Renal cortical epithelial cell (primary cell): ENCODE measurements at places on chromosomes 6 and 20.

- DNase-seq = peak; percentile 6
Measured at GRCh38 chr20:9838378-9839295, at the start of gene PAK5. Gene PAK5 (minus strand): TSS chr20:9839076. CDS start chr20:9644328, 194,748 bp downstream.

DNA sequence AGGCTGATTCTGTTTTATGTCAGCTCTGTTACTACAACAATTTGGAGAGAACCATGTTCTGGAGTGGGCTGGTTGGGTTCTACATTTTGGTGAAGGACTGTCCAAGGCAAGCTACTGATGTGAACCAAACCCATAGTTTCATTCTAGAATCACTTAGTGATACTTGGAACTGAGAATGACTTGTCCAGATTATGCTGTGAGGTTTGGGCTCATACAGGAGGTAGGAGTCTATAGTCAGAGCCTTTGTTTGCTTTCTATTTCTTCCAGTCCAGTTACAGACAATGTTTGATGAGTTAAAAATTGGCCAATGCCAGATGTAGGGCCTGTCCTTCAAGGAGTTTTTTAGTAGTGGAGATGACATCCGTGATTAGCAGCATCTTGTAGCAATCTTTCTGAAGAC, 97.9 kb downstream of the LRRC1 start:
- no peak for DNase-seq

- DNase-seq = no peak
Measured at GRCh38 chr6:168083514-168083885, 4.5 kb upstream of the FRMD1 start.

DNA sequence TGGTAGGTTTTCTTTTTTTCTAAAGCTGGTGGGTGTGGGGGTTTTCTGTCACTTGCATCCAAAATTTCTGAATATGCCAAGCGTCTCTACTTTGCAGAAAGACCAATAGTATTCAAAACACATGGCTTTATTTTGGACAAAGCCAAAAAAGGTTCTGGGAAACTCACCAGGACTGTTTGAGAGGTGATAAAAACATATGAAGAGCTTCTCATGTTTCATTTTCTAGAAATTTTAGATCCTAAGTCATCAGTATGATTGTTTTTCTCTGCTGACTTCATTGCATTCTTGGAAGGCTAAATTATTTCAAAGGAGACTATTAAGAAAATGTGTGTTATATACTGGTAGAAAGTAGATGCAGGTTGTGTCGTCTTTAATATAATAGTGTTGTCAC, 51.3 kb downstream of the GCLC start:
- DNase-seq = no peak

DNA sequence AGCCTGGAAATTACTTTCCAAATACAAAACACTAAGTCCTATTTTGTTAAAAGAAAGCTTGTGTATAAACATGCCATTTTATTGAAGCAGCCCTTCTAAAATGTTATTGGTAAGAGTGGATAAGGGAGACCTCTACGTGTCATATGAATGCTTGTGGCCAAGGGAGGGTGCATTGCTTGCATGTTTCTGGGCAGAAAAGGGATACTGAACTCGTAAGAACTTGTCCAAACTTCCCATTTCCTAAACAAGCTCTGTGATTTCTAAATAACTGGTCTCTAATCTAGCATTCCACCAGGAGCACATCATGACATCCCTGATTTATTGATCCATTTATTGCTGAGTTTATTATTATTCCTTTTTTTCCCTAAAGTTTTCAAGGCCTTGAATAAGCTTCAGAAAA, 474.1 kb downstream of the CD109 start:
- no peak for DNase-seq

DNA sequence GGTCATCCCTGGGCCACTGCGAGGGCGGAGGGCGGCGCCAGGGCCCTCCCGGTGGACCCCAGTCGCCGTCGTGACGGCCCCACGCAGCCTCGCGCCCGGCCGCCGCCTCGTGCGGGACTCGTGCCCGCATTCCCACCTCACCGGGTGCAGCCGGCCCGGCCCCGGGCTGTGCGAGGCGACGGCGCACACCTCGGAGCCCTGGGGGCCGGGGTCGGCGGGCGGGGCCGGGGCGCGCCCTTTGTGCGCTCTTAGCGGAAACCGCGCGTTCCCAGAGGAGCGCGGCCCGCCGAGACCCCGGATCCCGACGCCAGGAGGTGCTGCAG, 5.5 kb upstream of the DLL1 start:
- DNase-seq = no peak

DNA sequence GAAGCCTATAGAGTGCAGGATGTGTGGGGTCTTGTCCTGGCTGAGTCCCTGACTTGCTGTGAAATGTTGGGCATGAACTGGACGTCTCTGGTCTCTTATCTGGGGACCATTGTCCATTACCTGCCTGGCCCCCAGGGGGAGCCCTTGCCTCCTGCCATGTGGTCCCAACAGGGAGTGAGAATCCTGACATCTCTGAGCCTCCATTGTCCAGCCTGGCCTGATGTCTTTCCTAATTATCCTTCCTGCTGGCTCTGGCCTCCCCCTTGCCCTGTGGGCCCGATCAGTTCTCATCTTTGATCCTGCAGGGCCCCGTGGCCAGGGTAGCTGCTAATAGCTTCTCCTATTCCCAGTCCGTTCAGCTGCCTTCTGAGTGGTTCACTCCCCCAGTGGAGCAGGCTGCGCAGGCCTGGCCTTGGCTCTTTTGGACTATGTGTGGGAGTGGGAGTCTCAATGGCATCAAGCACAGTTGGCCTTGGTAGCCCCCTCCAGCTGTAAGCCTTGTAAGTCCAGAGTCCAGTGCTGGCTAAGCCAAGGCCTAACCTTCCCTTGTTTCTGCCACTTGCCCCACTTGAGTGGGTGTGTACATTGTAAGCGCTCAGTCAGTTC, 77.9 kb upstream of the RALY start:
- no peak for DNase-seq

DNA sequence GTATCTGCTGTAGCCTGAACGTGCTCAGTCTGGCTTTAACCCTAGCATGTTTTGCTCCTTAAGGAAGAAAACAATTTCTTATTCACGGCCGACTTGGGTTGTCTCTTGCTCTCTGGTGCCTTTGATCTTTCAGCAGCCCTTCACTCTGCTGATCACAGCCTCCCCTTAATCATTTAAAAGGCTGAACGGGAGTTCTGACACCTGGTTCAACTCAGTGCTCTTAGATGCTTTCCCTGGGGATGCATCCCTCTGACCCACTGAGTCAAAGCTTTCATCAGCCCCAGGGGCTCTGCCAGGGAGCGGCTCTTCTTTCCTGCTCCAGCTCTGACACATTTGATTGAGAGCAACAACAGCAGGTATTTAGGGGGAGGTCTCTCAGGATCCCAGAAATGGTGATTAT, 79.0 kb upstream of the FYN start:
- no peak for DNase-seq

DNA sequence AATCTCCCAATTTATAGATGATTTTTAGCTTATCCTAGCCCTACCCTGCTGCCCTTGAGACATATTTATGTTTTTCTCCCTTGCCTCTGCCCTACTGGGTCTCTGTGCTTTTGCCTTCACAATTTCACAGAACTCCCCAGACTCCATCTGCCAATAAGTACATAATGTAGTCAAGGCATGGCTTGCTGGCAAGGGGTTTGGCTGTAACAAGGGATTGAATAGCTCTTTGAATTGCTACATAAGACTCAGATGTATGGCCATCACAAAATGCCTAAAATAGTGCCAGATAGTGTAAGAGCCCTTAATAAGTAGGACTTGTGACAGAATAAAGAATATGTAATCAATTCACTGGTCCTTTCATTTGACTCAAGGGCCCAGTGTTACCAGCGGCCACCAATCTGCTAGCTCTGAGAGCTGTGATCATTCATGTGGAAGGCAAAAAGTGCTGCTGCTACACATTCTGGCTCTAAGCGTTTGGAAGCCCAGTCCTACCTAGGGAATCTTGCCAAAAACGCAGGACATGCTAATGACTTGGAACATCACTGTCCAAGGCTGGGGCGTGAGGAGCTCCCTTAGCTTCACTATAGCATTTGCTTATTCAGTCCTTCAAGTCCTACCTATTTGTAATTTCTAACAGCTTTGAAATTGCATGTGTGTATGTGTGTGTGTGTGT, 20.5 kb downstream of the CLVS2 start:
- no peak for DNase-seq

DNA sequence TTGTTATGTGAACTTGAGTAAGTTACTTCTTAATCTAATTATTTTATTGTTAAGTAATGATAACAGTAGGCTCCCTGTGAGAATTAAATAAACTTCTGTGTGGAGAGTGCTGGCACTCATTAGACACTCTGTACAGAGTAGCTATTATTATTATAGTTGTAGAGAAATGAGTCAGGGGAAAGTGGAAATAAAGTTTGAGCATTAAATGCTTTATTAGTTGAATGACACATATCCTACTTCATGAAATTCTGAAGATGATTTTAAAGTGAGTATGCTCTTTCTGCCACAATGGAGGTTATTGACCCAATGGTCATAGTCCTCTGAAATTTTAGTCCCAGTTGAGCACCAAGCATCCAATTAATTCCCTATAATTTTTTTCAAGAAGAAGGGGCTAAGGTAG, 5.9 kb downstream of the ECI2 start:
- DNase-seq = no peak

DNA sequence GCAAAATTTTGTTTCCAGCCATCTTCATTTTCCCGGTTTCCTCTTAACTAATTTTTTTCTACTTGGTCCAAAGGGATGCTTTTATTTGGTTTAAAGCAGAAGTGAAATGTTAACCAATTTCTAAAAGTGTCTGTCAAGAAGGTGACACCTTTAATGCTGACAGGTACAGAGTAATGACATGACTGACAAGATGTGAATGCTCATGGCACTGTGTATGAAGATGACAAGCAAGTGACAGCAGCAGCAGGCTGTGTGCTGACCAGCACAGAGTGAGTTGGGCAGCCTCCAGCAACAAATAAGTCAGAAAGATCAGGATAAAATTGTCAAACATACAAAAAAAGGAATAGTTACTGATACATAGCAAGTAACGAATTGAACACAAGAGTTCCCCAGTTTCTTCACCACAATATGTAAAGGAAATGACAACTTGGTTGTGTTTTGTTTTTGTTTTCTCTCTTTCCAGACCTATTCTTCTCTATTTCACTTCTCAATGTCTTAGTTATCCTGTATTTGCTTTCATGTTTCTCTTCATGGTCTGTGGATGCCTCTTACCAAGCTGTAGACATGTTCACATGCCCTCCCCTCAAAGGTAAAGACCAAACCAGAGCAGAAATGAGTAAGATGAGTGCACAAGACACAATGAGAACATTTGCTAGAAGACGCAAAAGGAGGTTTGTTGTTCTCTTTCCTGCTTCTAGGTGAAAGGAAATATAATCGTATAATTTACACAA, 174.9 kb downstream of the FRK start:
- no peak for DNase-seq

DNA sequence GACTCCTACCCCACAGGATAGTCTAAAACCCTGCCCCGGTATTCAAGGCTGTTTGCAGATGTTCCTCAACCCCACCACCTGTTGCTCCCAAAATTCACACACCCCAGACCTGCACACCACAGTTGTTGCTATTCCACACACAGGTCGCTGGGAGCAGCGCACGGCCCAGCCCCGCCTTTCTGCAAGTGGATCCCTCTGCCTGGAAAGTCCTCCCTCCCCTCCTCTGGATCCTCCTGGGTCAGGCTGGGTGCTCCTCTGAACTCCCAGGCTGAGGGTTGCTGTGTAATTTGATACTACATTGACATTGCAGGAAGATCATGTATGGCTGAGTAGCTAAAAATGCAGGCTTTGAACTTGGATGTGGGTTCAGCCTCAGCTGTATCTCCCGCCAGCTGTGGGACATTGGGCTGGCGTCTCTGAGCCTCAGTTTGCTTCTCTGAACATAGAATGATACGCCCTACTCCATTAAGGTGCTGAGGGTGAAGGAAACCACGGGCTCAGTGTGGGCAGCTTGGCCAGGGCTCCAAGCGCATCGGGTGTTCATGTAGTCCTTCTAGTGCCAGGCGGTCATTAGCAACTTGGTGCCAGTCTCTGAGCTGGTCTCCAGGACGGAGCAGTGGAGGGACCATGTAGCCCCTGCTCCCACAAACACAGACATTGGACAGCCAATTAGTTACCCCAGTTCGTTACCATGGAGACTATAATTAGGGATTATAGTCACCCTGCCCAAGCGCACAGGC, 13.9 kb upstream of the CCN5 start:
- peak; percentile 51 for DNase-seq

GRCh38 chr6:35973670-35974222, 50.7 kb downstream of the SLC26A8 start:
- DNase-seq = peak; percentile 75

DNA sequence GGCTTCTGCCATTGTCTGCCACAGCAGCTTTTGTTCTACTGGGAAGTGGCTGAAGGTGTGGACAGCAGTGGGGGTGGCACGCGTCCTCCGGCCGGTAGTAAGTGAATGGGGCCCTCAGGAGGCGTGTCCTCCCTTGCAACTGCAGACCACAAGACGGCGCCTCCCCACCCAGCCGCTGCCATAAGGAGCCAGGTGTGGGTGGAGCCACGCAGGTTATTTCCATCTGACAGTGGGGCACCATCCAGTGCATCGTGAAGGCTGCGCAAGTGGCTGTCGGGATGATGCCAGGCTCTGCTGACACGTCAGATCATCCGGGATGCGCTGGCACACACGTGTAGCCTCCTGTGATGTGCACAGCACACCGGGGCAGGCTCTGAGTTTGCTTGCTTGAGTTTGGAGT, 379.7 kb downstream of the CDH4 start:
- DNase-seq = no peak

GRCh38 chr6:49839162-49839561, 27.2 kb downstream of the CRISP1 start:
- DNase-seq = no peak

DNA sequence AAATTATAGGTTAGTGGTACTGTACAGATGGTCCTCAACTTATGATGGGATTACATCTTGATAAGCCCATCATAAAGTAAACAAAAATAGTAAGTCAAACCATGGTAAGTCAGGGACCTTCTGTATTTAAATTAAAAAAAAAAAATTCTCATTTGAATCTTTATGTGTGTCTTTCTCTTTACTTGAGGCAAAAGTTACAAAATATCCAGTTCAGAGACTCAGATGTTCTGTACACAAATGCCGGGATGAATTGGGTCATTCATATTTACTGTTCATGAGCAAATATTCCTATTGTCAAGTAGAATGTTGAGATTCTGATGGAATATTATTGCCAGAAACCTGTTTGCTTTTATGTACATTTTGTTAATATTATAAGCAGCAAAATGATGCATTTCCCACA, 13.4 kb downstream of the PHACTR2 start:
- DNase-seq = no peak

- no peak for DNase-seq
Measured at GRCh38 chr6:81901551-81901966, 149.1 kb upstream of the TENT5A start.

DNA sequence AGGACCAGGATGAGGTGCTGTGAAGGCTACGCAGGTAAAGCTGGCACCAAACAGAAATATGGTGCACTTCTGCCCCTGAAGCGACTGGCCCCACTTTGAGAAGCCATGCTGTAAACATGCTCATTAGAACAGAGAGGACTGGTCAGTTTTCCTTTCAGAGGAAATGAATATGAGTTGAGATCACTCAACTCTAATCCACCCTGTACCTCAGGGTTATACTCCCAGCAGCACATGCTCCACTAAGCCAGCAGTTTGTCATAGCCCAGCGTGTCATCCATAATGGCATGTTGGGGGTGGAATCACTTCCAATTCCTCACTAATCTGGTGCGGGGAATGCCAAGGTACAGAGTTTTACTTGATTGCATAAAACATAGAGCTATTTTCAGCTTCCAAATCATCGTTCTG, 98.1 kb downstream of the HIVEP2 start:
- peak; percentile 94 for DNase-seq
